Psoas muscle (tissue), 8 donors: ENCODE measurements at places on chromosomes 1 and 21. TPM values are rescaled to one million over a fixed set of nuclear protein-coding genes. Genes with fewer than 3 reads are reported as not detected.

The RYR2 gene
- 0.48 TPM for total RNA-seq

The COL8A2 gene
- total RNA-seq = 0.36 TPM

The ZSWIM5 gene
- total RNA-seq = 0.50 TPM

The MSH4 gene
- 1.0 TPM for total RNA-seq

The ATP6V1G3 gene
- not detected for total RNA-seq

The LIPI gene
- not detected for total RNA-seq

The UQCRH gene
- total RNA-seq = 267 TPM

The RAB25 gene
- total RNA-seq = not detected

The ZFYVE9 gene
- 31.4 TPM for total RNA-seq

The RHD gene
- total RNA-seq = not detected

The CR2 gene
- not detected for total RNA-seq

The ADAMTS4 gene
- total RNA-seq = 2.5 TPM

The SLAMF6 gene
- total RNA-seq = 0.14 TPM

The CELA3B gene
- 1.7 TPM for total RNA-seq

The GUCA2B gene
- not detected for total RNA-seq

The CYB561D1 gene
- total RNA-seq = 3.5 TPM

The SGIP1 gene
- 1.0 TPM for total RNA-seq

The PRKACB gene
- total RNA-seq = 24.5 TPM

The ADAM30 gene
- total RNA-seq = not detected

The SCMH1 gene
- 33.1 TPM for total RNA-seq

The RGS8 gene
- not detected for total RNA-seq

The SELP gene
- 3.9 TPM for total RNA-seq

The SLC22A15 gene
- total RNA-seq = 0.39 TPM

The ADAMTS1 gene
- 48.6 TPM for total RNA-seq

The SYCP1 gene
- total RNA-seq = not detected

The MLLT11 gene
- total RNA-seq = 4.9 TPM

The HSPG2 gene
- 102 TPM for total RNA-seq

The PTPN22 gene
- 0.71 TPM for total RNA-seq

The PRRX1 gene
- 256 TPM for total RNA-seq

The PDPN gene
- total RNA-seq = 27.9 TPM

The RNF223 gene
- total RNA-seq = not detected

The REN gene
- total RNA-seq = not detected

The C1orf115 gene
- total RNA-seq = 8.9 TPM

The CCDC181 gene
- total RNA-seq = 0.17 TPM

The TMEM269 gene
- total RNA-seq = 0.15 TPM

The TSNAX gene
- total RNA-seq = 108 TPM

The TIE1 gene
- 19.4 TPM for total RNA-seq

The E2F2 gene
- 0.32 TPM for total RNA-seq

The SYT2 gene
- not detected for total RNA-seq

The CD1E gene
- not detected for total RNA-seq

The RNF186 gene
- not detected for total RNA-seq

The LHX8 gene
- not detected for total RNA-seq

The PTPRU gene
- 22.5 TPM for total RNA-seq

The MROH9 gene
- not detected for total RNA-seq

The DENND2C gene
- 16.4 TPM for total RNA-seq

The TRIM45 gene
- total RNA-seq = 15.5 TPM

The GPA33 gene
- 0.12 TPM for total RNA-seq

The PTAFR gene
- 1.2 TPM for total RNA-seq

The TRIM46 gene
- total RNA-seq = 0.15 TPM

The WDR64 gene
- total RNA-seq = not detected

The CFAP126 gene
- not detected for total RNA-seq

The AMY1C gene
- 0.40 TPM for total RNA-seq

The ERG gene
- 14.5 TPM for total RNA-seq

The CDC42BPA gene
- 19.6 TPM for total RNA-seq

The ATP8B2 gene
- 5.8 TPM for total RNA-seq

The LRRC40 gene
- total RNA-seq = 8.7 TPM

The MYBPH gene
- 563 TPM for total RNA-seq

The CD164L2 gene
- not detected for total RNA-seq

The SPATA45 gene
- total RNA-seq = not detected

The AGL gene
- total RNA-seq = 119 TPM
